ENCODE measurements at places on chromosomes 12 and 14.

DNA sequence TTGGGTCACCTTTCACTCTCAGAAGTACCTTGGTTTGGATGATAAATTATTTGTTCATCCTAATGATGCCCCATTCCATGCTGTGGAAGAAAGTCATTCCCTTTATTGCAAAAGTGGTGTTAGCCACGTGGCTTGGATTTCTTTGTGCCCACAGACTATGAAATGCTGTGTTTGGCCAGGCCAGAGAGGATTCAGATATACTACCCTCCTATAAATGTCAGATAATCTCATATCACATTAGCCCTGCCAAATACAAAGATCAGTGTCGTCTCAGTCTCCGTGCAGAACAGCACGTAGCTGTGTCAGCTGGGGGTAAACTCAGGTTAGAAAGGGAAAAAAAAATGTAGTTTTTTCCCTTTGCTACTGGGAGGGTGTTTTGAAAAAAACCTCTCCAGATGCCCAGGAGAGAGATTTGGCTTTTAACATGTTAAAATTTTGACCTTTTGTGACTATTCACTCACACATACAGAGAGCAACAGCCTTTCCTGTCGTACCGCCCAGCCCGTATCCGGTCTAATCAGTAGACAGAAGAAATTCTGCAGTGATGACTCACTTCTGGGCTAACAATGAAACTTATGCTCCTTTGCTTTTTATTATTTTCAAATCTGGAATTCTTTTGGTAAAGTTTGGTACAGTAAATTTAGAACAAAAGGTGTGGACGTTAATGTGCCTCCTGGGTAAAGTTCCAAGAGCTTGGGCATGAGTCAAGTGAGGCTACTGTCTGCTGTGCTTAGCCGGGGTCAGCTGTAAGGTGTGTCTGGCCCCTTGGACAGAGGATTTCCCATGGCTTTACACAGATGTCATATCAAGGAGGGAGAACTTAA, 8.5 kb upstream of the PTPRB start:
- DNase-seq, result no peak

DNA sequence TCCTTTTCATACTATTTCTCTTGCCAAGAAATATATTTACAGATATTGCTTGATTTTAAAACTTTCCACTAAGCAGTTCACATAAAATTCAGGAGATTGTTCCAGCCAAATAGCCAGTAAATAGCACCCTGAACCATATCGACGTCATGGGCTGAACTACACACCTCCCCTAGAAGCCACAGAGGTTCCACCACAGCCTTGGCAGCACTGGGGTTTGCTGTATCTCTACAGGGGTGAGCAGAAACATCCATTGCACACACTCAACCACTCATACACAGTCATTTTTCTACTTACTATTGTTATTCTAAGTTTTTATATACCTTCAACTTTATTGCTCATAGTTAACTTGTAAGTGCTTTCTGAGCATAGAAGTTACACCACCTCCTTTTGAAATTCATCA, 8.1 kb upstream of the EIF2S3B start:
- no peak for DNase-seq

DNA sequence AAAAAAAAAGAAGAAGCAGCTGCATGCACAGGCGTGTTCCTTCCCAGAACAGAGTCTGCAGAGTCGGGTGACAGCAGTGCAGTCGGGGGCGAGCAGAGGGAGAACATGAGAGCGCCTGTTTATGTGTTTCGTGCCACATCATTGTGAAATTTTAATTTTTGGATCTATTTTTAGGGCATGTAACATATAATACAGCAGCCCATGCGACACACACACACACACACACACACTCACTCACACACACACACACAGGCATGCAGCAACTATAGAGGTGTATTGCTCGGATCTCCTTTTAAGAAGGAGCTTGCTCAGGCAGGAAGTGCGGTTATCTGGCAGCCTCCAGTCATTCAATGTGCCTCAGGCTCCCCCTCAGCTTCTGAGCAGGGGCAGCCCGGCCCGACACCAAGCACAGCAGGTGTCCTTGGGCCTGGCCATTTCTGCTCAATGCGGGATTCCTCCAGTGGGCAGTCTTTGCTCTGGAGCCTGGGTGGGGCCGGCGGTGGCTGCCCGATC, 71.8 kb downstream of the ZNF664 start:
- peak; percentile 7 for DNase-seq

GRCh38 chr12:31368666-31369361, 42.9 kb upstream of the SINHCAF start:
- no peak for DNase-seq

- DNase-seq, result no peak
These were observed 39.2 kb downstream of the IGF1 start for GRCh38 chr12:102441077-102441596.

GRCh38 chr14:94423453-94424056, 29.0 kb downstream of the SERPINA11 start:
- no peak for DNase-seq

DNA sequence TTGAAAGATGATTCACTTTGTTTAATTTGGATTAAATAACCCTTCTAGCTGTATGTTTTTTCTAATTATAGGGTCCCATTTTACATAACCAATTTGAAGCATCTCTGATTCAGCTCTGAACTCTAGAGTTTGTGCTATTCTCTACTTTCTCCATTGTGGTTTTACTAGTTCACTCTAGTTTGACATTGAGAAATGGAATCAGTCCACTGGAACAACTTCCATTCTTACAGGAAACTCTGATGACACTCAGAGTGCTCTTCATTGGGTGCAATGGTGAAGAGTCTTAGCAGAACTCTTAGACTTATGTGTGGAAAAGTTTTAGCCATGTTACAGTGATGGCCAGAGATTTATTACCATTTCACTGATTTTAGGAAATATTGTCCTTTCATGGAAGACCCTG, 140.7 kb downstream of the DYRK2 start:
- DNase-seq, result no peak

DNA sequence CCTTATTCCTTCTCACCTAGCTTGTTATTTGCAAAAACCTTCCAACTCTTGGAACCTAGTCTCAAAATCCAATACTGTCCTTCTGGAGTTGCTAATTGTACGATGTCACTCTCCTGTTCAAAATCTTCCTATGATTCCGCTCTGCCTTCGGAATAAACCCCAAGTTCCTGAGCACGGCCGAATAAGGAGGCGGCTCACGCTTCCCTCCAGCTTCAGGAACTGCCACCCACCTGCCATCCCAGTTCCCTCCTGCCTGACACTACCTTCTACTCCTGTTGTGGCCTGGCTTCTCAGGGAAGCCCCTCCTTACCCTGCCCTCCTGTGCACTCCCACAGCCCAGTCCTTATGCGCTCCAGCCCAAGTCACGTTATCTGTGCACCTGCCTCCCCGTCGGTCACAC, 73.2 kb downstream of the SETD3 start:
- DNase-seq, result no peak

- DNase-seq, result peak; percentile 21
These were observed 580.2 kb downstream of the ETNK1 start for GRCh38 chr12:23204933-23205778.

DNA sequence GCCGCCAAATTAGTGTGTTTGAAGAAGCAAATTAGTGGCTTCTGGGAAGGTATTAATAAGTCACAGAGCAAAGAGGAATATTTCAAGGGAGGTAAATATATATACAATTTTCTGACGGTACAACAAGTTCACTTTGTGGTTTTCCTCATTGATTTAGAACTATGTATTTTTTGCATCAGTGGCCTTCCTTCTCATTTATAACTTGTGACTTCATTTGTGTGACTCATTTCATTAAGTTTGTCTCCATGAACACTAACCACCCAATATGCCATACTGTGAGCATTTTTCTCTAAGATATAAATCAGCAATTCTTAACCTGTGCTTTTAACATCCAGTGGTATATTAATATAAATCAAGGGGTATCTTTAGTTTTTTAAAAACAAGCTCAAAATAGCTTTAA, 29.3 kb upstream of the ARHGAP5 start:
- DNase-seq, result no peak

DNA sequence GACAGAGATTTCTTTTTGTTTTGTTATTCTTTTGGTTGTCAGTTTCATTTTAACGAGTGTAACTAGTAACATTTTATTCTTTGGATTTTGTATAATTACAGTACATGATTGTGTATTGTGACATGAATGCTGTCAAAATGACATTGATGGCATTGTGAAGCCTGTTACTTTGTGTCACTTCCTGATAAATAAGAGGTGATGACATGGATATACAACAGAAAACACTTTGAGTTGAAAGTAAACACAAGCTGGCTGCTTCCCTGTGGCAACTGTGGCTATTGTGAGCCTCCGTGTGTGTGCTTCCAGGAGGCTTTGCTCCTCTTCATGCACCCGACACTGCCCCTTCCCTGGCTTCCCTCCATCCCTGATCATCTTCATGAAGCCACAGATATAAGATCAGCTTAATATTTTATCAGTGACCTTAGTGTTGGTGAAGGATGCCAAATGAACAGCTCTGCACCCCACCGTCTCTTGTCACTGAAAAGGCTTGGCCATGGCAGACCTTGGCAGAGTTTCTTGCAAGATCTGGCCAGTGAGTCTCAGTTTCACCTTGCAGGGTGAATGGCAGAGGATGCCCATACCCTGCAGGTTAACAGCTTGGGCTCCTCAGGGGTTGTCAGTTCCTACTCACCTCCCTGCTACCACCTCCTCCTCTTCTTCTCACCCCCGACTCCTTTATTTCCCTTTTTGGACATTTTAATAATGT, 191.9 kb downstream of the EPS8 start:
- no peak for DNase-seq

DNA sequence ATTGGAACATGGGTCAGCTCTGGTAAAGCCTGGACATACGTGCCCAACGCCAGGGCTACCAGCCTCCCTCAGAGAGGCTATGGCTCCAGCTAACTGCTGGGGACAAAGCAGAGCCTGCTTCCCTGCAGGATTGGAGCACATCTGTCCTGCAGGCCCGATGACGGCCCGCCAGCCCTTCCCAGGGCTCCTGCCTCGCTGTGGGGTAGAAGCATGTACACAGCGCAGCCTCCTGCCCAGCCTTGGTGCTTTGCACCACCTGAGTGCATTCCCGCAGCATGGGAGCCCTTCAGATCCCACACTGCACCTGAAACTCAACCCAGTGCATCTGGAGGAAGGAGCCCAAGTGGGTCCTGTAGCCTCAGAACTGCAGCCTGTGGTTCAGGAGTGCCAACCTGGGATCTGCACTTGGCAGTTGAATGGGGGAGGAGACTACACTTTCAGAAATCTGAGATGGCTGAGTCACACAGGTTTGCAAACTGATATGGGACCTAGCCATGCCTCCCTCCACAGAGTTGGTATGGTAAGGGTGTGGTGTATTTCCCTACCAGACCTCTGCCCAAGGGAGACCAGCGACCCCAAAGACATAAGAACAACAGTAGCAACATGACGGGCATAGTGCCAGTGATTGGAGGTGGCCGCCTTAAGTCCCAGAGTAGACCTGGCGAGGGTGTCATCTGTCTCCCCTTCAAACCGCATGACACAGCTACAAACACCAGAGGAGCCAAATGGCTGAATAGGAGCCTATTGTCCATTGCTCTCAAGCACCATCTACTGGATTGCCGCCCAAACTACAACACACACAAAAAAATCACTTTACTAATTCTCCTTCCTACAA, 273.9 kb upstream of the MIS18BP1 start:
- no peak for DNase-seq

DNA sequence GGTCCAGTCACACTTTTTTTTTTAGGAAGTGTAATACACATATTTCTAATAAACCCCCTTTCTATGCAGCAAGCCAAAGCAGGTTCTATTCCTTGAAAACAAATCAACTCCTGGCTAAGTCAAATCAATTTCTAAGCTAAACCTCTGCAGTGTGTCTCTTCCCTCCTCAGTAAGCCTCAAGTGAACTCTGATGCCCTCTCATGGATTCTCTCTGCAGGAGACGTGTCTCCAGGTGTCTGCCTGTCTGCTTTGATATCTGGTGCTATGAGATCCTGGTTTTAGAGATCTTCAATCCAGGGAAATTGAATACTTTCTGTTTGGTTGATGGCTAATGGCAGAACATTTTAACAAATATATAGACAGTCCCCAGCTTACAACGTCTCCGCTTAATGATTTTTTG, 791.7 kb downstream of the AACS start:
- DNase-seq, result no peak

DNA sequence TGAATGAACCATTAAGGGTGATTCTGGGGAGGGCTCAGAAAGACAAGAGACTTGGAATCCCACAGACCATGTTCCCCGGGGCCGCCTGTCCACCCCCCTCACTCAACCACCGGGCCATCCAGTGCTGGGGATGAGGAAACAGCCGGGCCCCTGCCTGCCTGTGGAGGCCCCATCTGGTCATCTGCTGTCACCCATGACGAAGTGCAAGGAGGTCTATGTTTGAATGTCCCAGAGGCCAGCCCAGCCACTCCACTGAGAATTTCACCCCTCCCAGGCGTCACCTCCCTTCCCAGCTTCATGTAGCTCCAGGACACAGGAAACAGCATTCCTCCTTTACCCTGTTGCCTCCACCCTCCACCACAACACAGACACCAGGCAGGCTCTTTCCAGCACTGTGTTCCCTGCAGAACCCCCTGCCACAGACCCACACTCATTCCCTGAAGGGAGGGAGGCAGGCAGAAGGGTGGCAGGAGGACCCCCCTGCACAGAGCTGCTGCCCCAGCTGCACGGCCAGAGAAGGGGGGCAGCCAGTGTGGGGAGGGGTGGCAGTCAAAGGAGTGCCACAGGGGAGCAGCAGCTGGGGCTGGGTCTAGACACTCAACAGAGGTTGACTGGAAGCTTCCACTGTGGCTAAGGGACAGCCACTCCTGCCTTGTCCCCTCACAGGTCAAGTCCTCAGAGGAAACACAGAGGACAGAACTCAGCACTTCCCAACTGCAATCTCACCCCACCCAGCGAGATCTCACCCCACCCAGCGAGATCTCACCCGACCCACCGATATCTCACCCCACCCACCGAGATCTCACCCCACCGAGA, 50.3 kb upstream of the PPP2R5C start:
- DNase-seq, result no peak

GRCh38 chr12:91394903-91395302, 212.3 kb upstream of the DCN start:
- DNase-seq, result no peak

DNA sequence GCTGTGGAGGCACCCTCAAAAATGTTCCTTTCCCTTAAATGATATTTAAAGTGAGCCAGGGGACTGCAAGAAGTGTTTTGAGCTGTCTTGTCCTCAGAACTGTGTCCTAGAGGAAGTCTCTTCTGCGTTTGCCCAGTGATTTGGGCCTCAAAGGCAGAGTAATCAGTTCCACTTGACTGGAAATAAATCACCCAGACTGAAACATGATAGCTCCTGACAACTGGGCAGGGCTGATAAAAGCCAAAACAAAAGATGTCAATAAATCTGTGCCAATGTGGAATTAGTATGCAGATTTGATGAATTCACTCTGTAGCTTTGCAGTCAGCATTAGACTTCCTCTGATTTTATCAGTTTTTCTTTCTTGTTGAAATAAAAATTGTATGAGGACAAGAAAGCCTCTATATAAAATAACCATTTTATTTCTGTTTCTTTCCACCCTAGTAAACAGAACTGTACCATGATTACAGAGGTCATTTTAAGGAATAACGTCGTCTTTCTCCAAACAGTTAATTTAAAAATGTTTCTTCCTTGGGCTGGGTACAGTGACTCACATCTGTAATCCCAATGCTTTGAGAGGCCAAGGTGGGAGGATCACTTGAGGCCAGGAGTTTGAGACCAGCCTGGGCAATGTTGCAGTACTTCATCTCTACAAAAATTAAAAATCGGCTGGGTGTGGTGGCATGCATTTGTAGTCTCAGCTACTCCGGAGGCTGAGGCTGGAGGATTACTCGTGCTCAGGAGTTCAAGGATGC, 180.8 kb downstream of the ERC1 start:
- DNase-seq, result no peak

- no peak for DNase-seq
These were observed 112.7 kb downstream of the NT5DC3 start for GRCh38 chr12:103728323-103728722.

Data from central memory CD4-positive, alpha-beta T cell (primary cell).